A549 treated with Hydrocortisone at 1 μM for 4 hours (cell line): ENCODE measurements at places on chromosomes 2 and 18. TPM values are rescaled to one million over a fixed set of nuclear protein-coding genes. Genes with fewer than 3 reads are reported as not detected.

BCL11A gene
- 0.03 to 0.25 TPM (median 0.13 TPM) in 5 replicates for total RNA-seq

B4GALT6 gene
- total RNA-seq, result 4.2 to 7.5 TPM (median 5.4 TPM) in 5 replicates

ENOSF1 gene
- 21.1 to 26.7 TPM (median 25.5 TPM) in 5 replicates for total RNA-seq

TCF23 gene
- not detected in 5 replicates for total RNA-seq

MC4R gene
- not detected in 5 replicates for total RNA-seq

RFX8 gene
- total RNA-seq, result not detected in 5 replicates

HOXD12 gene
- not detected in 5 replicates for total RNA-seq

CYRIA gene
- 0.27 to 0.44 TPM (median 0.30 TPM) in 5 replicates for total RNA-seq

STK16 gene
- 28.8 to 33.9 TPM (median 29.3 TPM) in 5 replicates for total RNA-seq

CCDC102B gene
- total RNA-seq, result 0.18 to 0.81 TPM (median 0.28 TPM) in 4 of 5 replicates, not detected in the other

KCNG2 gene
- 0.07 TPM in 1 of 5 replicates, not detected in the others for total RNA-seq

IL1B gene
- 0.06 to 0.26 TPM (median 0.18 TPM) in 5 replicates for total RNA-seq

TMEM169 gene
- 0.25 to 0.75 TPM (median 0.38 TPM) in 5 replicates for total RNA-seq

SNED1 gene
- total RNA-seq, result 0.47 to 1.2 TPM (median 0.83 TPM) in 5 replicates

ZBTB7C gene
- total RNA-seq, result 0.18 to 0.36 TPM (median 0.26 TPM) in 5 replicates

DGKD gene
- total RNA-seq, result 74.1 to 93.4 TPM (median 81.7 TPM) in 5 replicates

AGXT gene
- not detected in 5 replicates for total RNA-seq

FOXD4L1 gene
- 0.21 to 0.55 TPM (median 0.29 TPM) in 5 replicates for total RNA-seq

RESP18 gene
- total RNA-seq, result not detected in 5 replicates

TXNDC2 gene
- 0.07 to 0.14 TPM (median 0.12 TPM) in 5 replicates for total RNA-seq

CPO gene
- not detected in 5 replicates for total RNA-seq

TSN gene
- 56.8 to 66.7 TPM (median 59.6 TPM) in 5 replicates for total RNA-seq

CRYGD gene
- total RNA-seq, result not detected in 5 replicates

MC5R gene
- not detected in 5 replicates for total RNA-seq

GAD1 gene
- total RNA-seq, result 0.36 to 0.63 TPM (median 0.54 TPM) in 5 replicates
